ENCODE measurements at places on chromosomes 16 and 17.

- DNase-seq = no peak
Measured at GRCh38 chr16:55943267-55943666, 68.1 kb upstream of the CES5A start.

DNA sequence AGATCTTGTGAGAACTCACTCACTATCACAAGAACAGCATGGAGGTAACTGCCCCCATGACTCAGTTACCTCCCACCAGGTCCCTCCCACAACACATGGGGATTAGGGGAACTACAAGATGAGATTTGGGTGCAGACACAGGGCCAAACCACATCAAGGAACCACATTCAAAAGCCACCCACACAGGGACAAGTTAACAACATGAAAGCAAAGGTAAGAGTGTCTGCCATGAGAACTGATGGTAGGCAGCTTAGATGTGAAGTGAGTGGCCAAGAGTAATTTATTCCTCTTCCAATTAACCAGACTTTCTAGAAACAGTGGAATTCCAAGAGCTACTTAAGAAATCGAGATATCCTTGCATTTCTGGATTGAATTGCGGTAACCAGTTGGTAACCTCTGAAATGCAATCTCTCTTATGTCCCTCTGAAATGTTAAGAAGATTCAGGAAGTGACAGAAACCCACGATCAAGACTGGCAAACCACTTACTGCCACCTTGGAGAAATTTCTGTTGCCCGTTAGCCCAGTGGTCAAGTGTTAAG lies 167.4 kb upstream of the CACNG5 start:
- DNase-seq = peak; percentile 67

DNA sequence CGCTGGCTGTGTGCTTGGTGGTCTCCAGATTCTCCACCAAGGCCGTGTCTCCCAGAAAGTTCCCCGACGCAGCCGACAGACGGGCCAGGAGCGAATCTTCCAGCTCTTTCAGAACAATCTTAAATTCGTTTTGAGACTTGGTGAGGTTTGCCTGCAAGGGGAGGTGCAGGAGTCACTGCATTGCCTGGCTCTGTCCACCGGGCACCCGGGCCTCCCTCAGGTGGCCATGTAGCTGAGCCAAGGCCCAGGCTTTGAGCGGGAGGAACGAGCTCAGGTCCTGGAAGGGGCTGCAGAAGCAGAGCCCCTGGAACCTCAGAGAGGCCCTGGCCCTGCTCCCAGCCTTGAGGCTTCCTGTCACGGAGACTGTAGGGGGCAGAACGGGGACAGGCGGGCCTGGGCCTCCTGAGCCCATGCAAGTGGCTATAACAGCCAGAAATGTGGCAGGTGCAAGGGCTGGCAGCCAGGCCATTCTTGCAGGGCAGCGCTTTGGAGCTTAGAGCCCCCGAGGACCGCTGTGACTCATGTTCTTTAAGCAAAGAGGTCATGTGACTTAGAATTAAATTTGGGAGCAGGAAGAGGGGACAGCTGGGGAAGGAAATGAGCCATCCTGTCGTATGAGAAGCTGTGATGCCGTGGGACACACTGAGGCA lies 72.4 kb downstream of the PGS1 start:
- no peak for DNase-seq

- DNase-seq = no peak
Measured at GRCh38 chr16:11372829-11373306, 27.6 kb downstream of the RMI2 start.

GRCh38 chr16:59459806-59460205 lies 725.7 kb upstream of the GOT2 start:
- DNase-seq = no peak

GRCh38 chr17:43936434-43936833 lies 5.8 kb downstream of the PPY start:
- no peak for DNase-seq

DNA sequence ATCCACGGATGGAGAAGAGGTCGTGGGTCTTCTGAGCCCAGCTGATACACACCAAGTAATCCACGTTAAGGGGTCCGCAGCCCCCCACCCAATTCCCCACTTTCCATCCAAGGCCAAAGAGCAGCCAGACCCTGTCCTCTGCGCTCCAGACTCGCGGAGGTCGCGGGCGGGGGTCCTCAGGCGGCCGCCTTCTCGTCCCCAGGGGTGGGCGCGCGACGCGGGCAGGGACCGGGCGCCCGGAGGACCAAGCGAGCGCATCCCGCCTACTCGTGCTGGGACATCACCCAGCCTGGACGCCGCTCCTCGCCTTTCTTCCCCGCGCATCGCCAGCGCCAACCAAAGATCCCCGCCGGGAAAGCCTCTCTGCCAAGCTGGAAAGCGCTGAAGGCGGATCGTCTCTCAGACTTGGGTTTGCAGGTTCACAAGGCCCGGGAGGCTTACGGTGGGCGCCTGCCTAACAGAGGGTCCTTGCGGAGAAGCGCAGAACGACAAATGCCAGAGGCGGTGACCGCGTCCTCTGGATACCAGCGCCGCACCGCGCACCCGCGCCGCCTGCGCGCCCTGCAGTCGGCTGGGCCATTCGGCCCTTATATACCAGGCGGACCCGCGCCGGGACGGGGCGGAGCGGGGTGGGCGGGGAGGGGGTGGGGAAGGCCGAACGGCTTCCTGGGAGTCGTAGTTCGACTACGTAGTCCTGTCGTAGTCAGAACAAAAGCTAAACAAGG lies 471.6 kb downstream of the SOX9 start:
- DNase-seq = peak; percentile 7

GRCh38 chr16:4664538-4665418 lies 28.6 kb upstream of the NUDT16L1 start:
- DNase-seq = peak; percentile 30

DNA sequence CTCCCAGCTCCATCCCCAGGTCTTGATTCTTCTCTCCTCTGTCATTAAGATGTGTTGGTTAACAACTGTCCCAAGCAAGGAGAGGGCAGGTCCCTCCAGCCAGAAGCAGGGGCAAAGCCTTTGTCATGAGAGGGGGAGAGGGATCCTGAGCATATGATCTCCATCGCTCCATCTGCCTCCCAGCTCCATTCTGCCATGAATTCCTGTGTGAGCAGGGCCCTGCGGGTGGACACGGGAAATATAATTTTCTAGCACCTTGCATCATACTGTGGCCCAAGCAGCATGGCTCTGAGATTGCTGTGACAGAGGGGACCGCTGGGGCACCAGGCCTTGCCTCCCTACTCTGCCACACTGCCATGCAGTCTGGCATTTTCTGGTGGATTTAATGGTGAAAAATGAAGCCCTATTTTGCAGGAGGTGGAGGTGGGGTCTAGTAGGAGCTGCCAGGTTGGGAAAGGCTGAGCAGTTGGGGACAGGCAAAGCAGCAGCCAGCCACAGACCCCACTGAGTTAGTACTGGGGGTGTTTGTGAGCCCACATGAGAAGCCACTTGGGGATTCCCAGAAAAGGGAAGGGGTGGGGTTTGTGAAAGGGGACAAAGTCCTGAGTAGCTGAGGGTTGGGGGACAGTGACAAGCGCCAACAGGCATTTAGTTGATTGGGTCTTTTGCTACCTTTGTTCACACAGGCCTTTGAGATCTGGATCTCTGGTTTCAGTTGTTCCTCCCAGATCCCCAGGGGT lies 16.4 kb downstream of the TMEM238L start:
- no peak for DNase-seq

- DNase-seq = no peak
Measured at GRCh38 chr16:69277413-69277812, 33.7 kb upstream of the VPS4A start.

GRCh38 chr17:12358477-12358876 lies 307.2 kb upstream of the MYOCD start:
- no peak for DNase-seq

DNA sequence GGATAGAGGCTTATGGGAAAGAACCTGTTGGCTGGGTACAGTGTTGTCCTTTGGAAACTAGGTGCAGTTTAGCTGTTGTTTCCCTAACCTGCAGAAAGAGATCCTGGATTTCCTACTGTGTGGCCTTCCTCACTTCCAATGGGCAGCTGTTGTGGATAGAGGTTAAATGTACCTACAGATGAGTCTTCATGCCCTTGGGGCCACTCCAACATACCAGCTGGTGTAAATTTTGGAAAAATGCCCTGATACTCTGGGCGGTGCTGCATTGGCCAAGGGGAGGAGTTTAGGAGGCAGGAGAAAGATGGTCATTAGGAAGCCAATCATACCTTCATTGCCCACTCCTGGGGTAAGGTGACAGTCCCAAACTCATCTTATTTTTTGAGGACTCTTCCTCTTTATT lies 70.2 kb downstream of the SNX11 start:
- no peak for DNase-seq

- DNase-seq = no peak
Measured at GRCh38 chr17:78408476-78409050, 30.1 kb downstream of the PGS1 start.

GRCh38 chr16:56869513-56870275 lies 4.7 kb downstream of the SLC12A3 start:
- no peak for DNase-seq

- DNase-seq = no peak
Measured at GRCh38 chr17:27947005-27947406, 53.8 kb upstream of the LYRM9 start.

DNA sequence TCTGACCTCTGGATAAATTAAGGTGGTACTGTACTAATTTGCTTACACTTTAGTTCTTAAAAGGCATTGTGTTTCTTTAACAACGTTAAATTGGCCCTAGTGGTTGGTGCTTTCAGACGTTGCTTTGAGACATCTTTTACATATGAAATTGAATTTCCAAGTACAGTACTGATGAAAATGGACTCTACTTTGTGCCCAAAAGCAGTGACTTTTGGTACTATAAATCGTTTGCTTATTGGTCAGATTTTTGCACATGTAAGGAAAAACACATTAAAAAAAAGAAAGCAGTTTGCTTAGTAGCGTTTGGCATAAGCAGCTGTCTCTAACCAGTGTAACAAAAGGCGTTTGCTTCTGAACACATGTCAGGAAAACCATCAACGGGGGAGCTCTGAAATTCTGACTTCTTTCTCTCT lies 139.6 kb downstream of the CDK5R1 start:
- no peak for DNase-seq

GRCh38 chr17:73541561-73541981 lies 102.7 kb downstream of the SDK2 start:
- DNase-seq = no peak
